Activated T-helper 1 cell treated with anti-CD3 and anti-CD28 coated beads, Interleukin-12 subunit alpha, Interleukin-12 subunit beta, Interleukin-2, Interleukin-4 antibody, amounts not matched to agents 30 ng/mL and 10 ng/mL and 1 ng/mL, durations not matched to agents 14 hours and 24 hours and 36 hours (primary cell): ENCODE measurements at places on chromosomes 1 and 21. TPM values are rescaled to one million over a fixed set of nuclear protein-coding genes. Genes with fewer than 3 reads are reported as not detected.

The PHGDH gene
- total RNA-seq, result 46.7 and 49.3 TPM in 2 replicates

The PTGS2 gene
- total RNA-seq, result 0.67 and 0.71 TPM in 2 replicates

DNA sequence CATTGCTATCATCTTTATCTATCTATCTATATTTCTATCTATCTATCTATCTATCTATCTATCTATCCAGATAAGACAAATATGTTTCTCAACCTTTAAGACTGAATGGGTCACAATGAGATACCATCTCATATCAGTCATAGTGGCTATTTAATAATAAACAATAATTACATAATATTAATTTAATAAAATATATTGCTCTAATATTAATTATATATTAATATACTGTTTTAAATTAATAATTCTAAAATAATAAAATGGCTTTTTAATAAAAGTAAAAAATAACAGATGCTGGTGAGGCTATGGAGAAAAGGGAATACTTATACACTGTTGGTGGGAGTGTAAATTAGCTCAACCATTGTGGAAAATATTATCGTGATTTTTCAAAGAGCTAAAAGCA, 13.0 kb upstream of the PLPPR4 start:
- no peak for DNase-seq
- H3K4me1 ChIP-seq, result no peaks in the 10 kb centered on the region
- H3K27me3 ChIP-seq, result peaks cover 3% of the 10 kb centered on the region
- no peak overlapping the region for H3K27ac ChIP-seq

DNA sequence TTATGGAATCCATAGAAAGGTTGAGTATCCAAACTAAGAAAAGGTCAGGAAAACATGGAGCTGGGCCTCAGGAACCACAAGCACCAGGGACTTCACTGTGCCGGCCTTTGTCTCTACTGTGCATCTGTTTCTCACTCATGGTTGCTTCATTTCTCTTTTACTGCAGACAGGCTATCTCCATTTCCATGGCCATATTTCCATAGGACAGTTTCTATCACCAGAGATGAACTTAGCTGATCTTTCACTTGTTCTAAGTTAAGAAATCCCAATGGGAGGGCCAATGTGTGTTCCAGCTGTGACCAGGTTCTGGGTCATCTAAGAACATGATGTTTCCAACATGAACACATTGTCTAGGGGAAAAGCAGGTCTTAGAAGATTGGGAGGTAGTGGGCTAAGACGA, 43.7 kb upstream of the PPP2R5A start:
- H3K4me1 ChIP-seq, result peaks cover 35% of the 10 kb centered on the region
- DNase-seq, result no peak
- no peaks in the 10 kb centered on the region for H3K27me3 ChIP-seq

DNA sequence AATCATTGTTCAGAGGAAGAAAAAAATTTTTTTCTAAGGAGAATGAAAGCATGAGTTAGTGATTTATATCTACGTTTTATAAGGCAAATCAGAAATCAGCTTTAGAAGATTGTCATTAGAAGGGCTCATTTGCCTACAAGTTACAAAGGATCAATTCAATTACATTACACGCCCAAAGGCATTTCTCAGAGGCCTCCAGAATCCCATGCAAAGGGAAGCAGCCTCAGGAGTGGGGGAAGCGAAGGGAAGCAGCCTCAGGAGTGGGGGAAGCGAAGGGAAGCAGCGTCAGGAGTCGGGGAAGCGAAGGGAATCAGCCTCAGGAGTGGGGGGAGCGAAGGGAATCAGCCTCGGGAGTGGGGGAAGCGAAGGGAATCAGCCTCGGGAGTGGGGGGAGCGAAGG, 206.2 kb downstream of the GREM2 start:
- H3K27me3 ChIP-seq, result no peaks in the 10 kb centered on the region
- H3K27ac ChIP-seq, result no peak overlapping the region
- no peaks in the 10 kb centered on the region for H3K36me3 ChIP-seq
- DNase-seq, result no peak

The FUCA1 gene
- total RNA-seq, result 3.5 TPM in 2 replicates

DNA sequence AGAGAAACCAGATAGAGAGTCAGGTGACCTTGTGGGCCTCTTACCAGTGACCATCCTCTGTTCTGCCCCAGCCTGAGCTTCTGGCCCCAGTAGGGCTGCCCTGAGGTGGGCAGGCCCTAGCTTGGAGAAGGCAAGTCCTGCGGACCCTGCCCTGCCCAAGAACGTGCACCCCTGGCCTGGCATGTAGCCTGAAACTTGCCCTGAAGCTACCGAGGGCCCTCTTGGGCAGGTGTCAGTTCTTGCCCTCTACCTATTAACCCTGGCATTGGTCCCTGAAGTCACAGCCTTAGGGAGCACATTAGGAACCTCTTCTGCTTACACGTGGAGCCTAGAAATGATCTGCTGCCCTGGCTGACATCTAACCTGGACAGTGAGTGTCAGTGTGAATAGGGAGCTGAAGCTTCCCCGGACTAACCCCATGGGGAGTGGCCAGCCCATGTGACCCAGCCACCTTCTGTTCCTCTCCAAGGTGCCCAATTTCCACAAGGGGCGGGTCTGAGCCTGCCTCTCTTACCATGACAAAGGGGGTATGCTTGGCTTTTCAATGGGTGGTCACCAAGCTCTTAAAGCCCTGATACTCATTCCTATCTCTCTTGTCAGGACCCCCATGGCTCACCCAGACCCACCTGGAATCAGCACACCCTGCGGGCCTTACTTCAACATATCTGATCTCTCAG, 163.0 kb downstream of the ZSCAN20 start:
- no peak overlapping the region for H3K4me3 ChIP-seq
- H3K4me1 ChIP-seq, result no peaks in the 10 kb centered on the region
- peaks cover 8% of the 10 kb centered on the region for H3K27me3 ChIP-seq
- H3K27ac ChIP-seq, result no peak overlapping the region

- H3K27ac ChIP-seq, result no peak overlapping the region
- DNase-seq, result no peak
- peaks cover 17% of the 10 kb centered on the region for H3K36me3 ChIP-seq
- H3K4me1 ChIP-seq, result peaks cover 51% of the 10 kb centered on the region
Measured at GRCh38 chr1:231334079-231334666, 3.5 kb downstream of the EXOC8 start.

DNA sequence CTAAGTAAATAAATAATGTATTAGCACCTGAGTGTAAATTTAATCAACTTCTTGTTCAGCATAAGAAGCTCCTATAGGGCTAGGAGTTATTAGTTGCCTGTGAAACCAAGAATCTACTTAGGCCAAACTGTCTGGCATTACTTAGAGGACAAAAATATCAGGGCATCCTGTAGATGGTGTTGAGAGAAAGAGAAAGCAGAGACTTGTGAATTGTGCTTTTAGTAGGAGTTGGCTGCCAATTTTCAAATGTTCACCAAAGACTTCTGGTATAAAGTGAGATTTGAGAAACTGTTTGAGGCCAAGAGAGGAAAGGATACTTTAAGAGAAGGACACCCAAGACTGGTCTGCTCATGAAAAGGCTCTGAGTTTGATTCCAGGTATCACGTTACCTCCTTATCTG, 315.5 kb upstream of the DEPDC1 start:
- no peak overlapping the region for H3K27ac ChIP-seq
- DNase-seq, result no peak
- H3K4me3 ChIP-seq, result no peak overlapping the region

DNA sequence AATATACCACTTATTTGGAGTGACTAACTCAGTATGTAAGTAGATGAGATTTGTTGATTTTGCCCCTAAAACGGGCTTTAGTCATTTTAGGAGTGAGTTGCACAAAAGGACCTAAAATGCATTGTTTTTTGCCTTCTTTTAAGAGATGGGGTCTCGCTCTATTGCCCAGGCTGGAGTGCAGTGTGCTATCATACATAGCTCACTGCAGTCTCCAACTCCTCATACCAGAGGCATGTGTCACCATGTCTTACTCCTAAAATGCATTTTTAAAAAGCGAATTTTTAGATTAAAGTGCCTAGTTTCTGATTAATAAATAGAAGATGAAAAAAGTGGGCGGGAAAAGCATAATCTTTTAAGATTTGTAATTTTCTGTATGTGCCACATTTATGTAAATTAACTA, 11.5 kb upstream of the NEXN start:
- no peaks in the 10 kb centered on the region for H3K4me1 ChIP-seq
- H3K27ac ChIP-seq, result no peak overlapping the region
- no peaks in the 10 kb centered on the region for H3K27me3 ChIP-seq
- H3K36me3 ChIP-seq, result peaks cover 5% of the 10 kb centered on the region
- DNase-seq, result no peak

GRCh38 chr1:164780111-164780812, 221.3 kb downstream of the PBX1 start:
- peaks cover 1% of the 10 kb centered on the region for H3K27me3 ChIP-seq
- no peak overlapping the region for H3K4me3 ChIP-seq
- DNase-seq, result no peak
- no peaks in the 10 kb centered on the region for H3K36me3 ChIP-seq
- H3K4me1 ChIP-seq, result no peaks in the 10 kb centered on the region

DNA sequence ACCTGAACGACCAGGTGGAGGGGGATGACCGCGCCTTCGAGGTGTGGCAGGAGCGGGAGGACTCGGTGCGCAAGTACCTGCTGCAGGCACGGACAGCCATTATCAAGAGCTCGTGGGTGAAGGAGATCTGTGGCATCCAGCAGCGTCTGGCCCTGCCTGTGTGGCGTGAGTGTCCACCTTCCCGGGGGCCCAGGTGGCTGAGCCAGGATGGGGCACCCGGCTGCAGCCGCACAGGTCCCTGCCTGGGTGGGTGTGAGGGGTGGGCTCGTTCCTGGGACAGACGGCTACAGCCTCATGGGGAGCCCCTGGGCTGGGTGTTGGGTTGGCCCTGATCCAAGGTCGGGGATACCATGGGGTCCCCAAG, 65.2 kb downstream of the TRIM11 start:
- no peaks in the 10 kb centered on the region for H3K27me3 ChIP-seq
- H3K4me1 ChIP-seq, result no peaks in the 10 kb centered on the region
- no peaks in the 10 kb centered on the region for H3K36me3 ChIP-seq
- H3K27ac ChIP-seq, result no peak overlapping the region
- DNase-seq, result no peak
- no peak overlapping the region for H3K4me3 ChIP-seq

DNA sequence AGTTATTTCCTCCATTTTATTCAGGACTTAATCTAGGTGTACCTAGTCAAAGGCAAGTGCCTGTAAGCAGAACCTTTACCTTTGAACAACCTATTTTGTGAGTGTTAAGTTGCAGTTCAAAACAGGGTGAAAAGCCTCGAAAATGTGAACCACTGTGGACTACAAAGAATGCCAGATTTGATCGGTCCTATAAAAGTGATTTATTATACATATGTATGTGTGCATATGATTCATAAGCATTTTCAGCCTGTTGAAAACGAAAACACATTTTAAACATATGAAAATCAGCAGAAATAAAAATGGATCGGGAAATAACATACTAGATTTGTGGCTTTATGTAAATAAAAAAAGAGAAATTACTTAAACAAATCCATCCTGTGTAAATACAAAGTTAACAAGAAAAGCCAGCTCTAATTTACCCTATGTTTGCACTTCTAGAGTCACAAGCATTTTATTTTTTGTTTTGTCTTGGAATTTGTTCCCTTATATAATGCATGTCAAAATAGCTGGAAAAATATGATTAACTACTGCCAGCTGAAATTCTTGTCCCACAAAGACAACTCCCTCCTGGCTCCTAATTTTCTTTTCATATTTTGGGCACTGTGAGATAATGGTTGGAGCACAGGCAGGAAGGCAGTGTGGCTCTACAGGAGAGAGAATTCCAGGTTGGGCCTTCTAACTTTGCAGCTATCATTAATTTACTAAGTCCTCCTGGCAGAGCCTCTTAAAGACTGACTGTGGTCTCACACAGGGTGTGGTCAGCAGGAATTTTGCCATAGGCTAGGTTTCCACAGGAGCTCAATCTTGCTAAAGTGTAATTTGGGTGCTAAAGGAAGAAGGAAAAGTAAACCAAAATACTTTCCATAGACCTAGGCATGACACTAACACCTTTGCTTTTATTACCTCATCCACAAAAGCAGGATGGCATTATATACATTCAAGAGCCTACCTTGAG, 70.2 kb upstream of the CDC42BPA start:
- no peak for DNase-seq
- no peak overlapping the region for H3K27ac ChIP-seq
- H3K4me3 ChIP-seq, result no peak overlapping the region
- H3K27me3 ChIP-seq, result no peaks in the 10 kb centered on the region

The TTC3 gene
- total RNA-seq, result 61.8 and 69.3 TPM in 2 replicates

The SLC35A3 gene
- total RNA-seq, result 16.0 and 16.3 TPM in 2 replicates

The OR4F16 gene
- total RNA-seq, result not detected in 2 replicates

The KRTAP19-1 gene
- total RNA-seq, result not detected in 2 replicates

The CYP4X1 gene
- not detected in 2 replicates for total RNA-seq

DNA sequence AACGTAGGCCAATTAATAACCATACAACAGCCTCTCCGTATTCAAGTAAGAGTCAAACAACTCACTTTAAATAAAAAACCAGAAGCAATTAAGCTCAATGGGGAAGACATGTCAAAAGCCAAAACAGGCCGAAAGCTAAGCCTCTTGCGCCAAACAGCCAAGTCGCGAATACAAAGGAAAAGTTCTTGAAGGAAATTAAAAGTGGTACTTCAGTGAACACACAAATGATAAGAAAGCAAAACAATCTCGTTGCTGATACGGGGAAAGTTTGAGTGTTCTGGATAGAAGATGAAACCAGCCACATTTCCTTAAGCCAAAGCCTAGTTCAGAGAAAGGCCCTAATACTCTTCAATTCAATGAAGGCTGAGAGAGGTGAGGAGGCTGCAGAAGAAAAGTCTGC, 53.4 kb downstream of the SIPA1L2 start:
- peaks cover 62% of the 10 kb centered on the region for H3K4me1 ChIP-seq
- no peak overlapping the region for H3K4me3 ChIP-seq
- no peak for DNase-seq
- H3K27me3 ChIP-seq, result no peaks in the 10 kb centered on the region
- H3K36me3 ChIP-seq, result peaks cover 8% of the 10 kb centered on the region

The KCNA2 gene
- total RNA-seq, result 1.1 and 1.7 TPM in 2 replicates

- no peak overlapping the region for H3K4me3 ChIP-seq
- no peaks in the 10 kb centered on the region for H3K4me1 ChIP-seq
- H3K36me3 ChIP-seq, result no peaks in the 10 kb centered on the region
- no peak for DNase-seq
- H3K27ac ChIP-seq, result no peak overlapping the region
Measured at GRCh38 chr1:4003846-4004505, 103.9 kb upstream of the C1orf174 start.

The GOLT1A gene
- total RNA-seq, result not detected in 2 replicates

The ANGPTL1 gene
- not detected in 2 replicates for total RNA-seq

DNA sequence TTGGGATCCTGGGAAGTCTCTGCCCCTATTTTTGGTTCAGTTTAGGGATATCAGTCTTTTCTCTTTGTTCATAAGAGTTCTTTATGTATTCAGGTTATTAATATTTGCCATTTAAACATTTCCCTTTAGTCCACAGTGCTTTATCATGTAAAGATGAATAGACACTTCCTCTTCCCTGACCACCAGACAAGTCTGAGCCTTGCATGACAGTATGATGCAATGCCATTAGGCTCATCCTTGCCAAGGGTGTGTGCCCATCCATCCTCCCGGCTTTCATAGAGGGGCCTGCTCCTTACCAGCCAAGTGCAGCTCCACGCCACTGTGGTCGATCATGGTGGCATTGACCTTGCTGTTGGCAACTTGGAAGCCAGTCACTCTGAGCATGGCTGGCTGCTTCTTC, 52.1 kb downstream of the ZSCAN20 start:
- peaks cover 3% of the 10 kb centered on the region for H3K27me3 ChIP-seq
- no peak for DNase-seq
- H3K4me3 ChIP-seq, result no peak overlapping the region
- no peaks in the 10 kb centered on the region for H3K36me3 ChIP-seq
- H3K4me1 ChIP-seq, result no peaks in the 10 kb centered on the region

GRCh38 chr1:161071886-161072371, 2.2 kb upstream of the ARHGAP30 start:
- H3K36me3 ChIP-seq, result peaks cover 17% of the 10 kb centered on the region
- no peak overlapping the region for H3K4me3 ChIP-seq
- peak; percentile 24 for DNase-seq
- H3K27me3 ChIP-seq, result no peaks in the 10 kb centered on the region
- peak overlapping the region; percentile 47 for H3K27ac ChIP-seq

GRCh38 chr21:38853421-38853919, 47.7 kb downstream of the ETS2 start:
- H3K4me3 ChIP-seq, result no peak overlapping the region
- no peaks in the 10 kb centered on the region for H3K36me3 ChIP-seq
- no peaks in the 10 kb centered on the region for H3K4me1 ChIP-seq
- H3K27ac ChIP-seq, result no peak overlapping the region
- no peak for DNase-seq
